ENCODE measurements at places on chromosomes 13 and 19. TPM values are rescaled to one million over a fixed set of nuclear protein-coding genes. Genes with fewer than 3 reads are reported as not detected.

Gene CEACAM6
- not detected for total RNA-seq

Gene ZNF541
- total RNA-seq, result 0.13 TPM

Gene GNG8
- total RNA-seq, result not detected

Gene INAFM1
- 5.2 TPM for total RNA-seq

Gene NLRP8
- not detected for total RNA-seq

Gene SHC2
- total RNA-seq, result 0.16 TPM

Gene RASIP1
- 4.7 TPM for total RNA-seq

Gene ZNF506
- total RNA-seq, result 14.5 TPM

Gene ZNF430
- 4.3 TPM for total RNA-seq

Gene WASF3
- 3.7 TPM for total RNA-seq

Gene GAPDHS
- total RNA-seq, result not detected

Gene ACP5
- total RNA-seq, result 17.5 TPM

Gene ZIK1
- total RNA-seq, result 4.1 TPM

Gene NLRP12
- total RNA-seq, result not detected

Data from mesangial cell (primary cell).